ENCODE measurements at places on chromosomes 4 and X.

DNA sequence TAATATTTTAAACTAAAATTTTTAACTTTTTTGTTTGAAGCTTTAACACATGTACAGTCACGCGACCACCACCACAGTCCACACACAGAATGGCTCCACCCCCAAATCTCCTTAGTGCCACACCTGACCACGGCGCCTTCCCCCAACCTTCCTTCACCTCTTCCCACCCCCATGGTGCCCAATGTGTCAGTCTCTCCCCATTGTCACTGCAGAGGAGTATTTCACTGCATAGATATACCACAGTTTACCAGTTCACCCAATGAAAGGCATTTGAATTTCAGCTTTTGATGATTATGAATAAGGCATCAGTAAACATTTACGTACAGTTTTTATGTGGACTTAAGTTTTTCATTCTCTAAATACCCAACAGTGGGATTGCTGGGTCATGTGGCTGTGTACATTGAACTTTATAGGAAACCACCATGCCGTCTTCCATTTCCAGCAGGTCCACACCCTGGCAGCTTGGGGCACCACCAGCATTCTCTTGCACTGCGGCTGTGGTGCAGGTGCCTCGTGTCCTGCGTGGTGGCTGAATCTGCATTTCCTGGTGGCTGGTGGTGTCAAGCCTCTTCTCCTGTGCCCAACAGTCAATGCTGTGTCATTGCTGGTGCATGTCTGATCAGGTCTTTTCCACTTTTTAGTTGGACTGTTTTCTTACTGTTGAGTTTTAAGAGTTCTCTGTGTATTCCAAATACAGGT lies 49.0 kb downstream of the CPLX1 start:
- DNase-seq: no peak

- no peak for DNase-seq
These were observed 39.9 kb downstream of the PDS5A start for GRCh38 chr4:39937683-39938268.

- DNase-seq: no peak
These were observed 13.2 kb downstream of the DOK7 start for GRCh38 chr4:3476341-3476747.

DNA sequence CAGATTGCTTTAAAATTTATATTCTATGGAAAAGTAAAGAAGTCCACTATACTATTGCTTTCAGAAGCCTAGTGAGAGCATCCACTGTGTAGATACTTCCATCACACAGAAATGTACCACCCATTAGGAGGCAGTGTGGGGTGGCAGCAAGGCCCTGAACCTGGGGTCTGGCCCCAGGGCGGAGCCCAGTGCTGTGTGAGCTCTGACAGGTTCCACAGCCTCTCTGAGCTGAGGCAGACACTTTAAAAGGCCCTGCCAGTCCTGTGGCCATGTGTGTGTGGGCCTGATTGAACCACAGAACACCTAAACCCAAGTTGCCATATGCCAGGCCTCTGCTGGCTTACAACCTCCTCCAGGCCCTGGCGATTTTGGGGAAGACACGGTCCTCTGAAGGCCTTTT lies 49.2 kb downstream of the PHKA2 start:
- DNase-seq: no peak

GRCh38 chr4:109942292-109942926 lies 29.7 kb downstream of the EGF start:
- no peak for DNase-seq

- DNase-seq: no peak
These were observed 72.0 kb upstream of the GPRIN3 start for GRCh38 chr4:89379511-89380044.

DNA sequence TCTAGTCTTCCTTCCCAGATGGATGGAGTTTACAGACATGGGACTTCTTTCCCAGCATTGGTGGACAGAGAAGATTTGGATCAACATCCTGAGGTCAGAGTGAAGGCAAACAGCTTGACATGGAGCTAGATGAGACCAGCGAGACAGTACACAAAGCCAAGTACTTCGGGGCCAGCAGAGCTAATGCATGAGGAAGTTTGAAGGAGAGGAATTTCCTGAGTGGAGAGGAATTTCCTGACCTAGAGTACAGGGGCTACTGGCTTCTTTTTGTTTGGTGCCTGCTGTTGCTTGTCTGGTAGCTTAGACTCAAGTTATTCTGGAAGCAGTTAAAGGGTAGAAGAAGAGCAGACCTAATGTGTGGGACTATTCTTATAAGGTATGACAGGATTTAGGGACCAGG lies 69.1 kb upstream of the EOLA2 start:
- DNase-seq: no peak

DNA sequence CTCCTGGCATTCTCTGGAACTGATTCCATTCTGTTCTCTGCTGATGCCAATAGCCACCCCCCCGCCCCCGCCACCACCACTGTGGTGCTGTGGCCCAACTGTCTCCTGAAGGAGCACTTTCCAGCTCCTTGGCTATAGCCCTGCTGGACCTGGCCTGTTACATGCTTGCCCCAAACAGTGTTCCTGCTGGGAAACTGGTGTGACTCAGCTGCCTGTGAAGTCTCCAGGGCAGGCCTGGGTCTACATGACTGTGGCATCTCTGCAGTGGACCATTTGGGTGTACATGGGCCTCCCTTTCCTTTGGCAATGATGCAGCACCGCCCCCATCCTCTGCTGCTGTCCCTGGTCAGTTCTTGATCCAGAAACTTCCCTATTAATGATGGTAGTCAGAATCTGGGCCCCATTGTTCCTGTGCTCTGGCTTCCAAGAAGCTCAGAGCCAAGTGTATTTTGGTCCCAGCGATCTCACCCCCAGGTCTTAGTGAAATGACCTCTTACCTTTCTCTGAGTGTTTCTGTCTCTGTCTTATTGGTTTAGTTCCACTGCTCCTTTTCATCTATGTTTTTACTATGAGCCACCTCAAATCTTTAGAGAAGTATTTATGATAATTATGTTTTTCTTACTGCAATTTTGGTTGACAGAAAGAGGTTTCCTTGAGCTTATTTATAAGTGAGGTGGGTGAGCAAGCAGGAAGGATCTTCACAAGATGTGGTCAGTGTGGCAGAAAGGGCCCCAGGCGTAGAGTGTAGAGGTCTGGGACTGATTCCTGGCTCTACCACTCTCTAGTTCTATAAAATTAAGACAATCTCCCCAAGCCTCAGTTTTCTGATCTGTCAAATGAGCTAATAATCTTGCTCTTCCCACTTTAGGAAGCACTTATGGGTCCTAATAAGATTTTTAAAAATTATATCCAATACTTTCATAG lies 210.7 kb upstream of the EOLA2 start:
- DNase-seq: no peak

- DNase-seq: no peak
These were observed 148.0 kb upstream of the WDFY3 start for GRCh38 chr4:85114526-85114925.

GRCh38 chr4:2071252-2071911 lies 12.3 kb downstream of the NAT8L start:
- no peak for DNase-seq

GRCh38 chrX:97682991-97683840 lies 799.5 kb downstream of the RPA4 start:
- no peak for DNase-seq

- no peak for DNase-seq
These were observed 145.5 kb downstream of the NWD2 start for GRCh38 chr4:37389967-37390580.

Data from ascending aorta (tissue), 2 donors.